ENCODE measurements at places on chromosomes 3 and 15.

GRCh38 chr3:107794664-107795443, 272.1 kb downstream of the BBX start:
- DNase-seq: no peak

DNA sequence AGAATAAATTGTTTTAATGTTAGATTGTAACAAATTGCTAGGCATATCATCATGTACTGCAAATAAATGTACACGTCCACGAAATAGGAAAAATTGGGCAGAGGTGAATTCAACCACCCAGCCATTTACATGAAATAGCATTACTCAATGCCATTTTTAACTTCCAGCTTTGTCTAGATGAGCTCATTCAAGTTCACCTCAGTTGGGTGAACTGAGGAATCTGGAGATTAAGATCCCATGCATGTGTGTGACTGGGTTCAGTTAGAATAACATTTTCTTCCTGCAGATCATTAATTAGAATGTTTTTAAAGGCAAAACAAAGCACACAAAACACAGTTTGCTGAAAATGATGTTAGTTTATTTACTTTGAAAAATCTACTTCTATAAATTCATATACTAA, 767.8 kb upstream of the GOLIM4 start:
- no peak for DNase-seq

GRCh38 chr3:59704292-59704691, 654.5 kb upstream of the CFAP20DC start:
- no peak for DNase-seq

- DNase-seq: no peak
Observed at GRCh38 chr3:24225385-24225950, 269.2 kb downstream of the THRB start.

- DNase-seq: no peak
Observed at GRCh38 chr15:57551715-57552677, 39.7 kb upstream of the MYZAP start.

GRCh38 chr3:40451551-40451950, 5.6 kb upstream of the RPL14 start:
- no peak for DNase-seq

DNA sequence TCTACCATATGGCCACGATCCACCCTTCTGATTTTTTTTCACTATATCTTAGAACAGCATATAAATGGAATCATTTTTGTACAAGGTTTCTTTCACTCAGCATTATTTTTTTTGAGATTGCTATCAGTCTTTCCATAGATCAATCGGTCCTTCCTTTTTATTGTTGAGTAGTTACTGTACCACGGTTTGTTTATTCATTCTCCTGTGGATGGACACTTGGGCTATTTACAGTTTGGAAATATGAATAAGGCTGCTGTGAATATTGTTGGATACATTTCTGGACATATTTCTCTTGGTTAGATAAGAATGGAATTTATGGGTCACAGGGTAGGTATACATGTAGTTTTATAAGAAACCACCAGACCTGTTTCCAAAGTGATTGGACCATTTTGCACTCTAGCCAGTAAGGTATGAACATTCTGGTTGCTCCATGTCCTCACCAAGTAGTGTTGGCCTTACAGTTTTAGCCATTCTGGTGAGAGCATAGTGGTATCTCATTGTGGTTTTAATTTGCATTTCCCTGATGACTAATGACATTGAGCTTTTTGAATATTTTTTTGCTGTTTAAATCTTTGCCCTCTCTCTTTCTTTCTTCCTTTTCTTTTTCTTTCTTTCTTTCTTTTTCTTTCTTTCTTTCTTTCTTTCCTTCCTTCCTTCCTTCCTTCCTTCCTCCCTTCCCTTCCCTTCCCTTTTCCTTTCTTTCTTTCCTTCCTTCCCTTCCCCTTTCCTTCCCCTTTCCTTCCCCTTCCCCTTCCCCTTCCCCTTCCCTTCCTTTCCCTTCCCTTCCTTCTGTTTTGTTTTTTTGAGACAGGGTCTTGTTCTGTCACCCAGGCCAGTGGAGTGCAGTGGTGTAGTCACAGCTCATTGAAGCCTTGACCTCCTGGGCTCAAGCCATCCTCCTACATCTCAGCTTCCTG, 49.2 kb downstream of the LRRK1 start:
- DNase-seq: peak; percentile 49

GRCh38 chr3:187281191-187281714, 10.3 kb downstream of the MASP1 start:
- DNase-seq: no peak

- no peak for DNase-seq
Observed at GRCh38 chr3:15010664-15011063, 54.5 kb downstream of the MRPS25 start.

DNA sequence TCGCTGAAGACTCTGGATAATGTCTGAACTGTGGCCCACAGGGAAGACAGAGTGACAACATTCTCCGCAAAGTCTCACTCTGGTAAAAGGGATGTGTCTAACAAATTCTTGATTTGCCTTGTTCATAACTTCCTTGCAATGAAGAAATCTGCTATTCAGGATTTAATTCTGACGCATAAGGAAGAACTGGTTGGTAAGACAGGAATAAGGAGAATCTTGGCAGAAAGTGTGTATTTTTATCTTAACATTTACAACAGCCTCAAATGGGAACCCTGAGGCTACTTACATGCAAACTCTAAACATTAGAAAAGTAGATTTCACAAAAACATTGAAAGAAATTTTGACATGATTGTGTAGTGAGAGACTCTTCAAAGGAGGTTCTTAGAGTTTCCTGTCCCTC, 10.8 kb upstream of the PLD1 start:
- no peak for DNase-seq

DNA sequence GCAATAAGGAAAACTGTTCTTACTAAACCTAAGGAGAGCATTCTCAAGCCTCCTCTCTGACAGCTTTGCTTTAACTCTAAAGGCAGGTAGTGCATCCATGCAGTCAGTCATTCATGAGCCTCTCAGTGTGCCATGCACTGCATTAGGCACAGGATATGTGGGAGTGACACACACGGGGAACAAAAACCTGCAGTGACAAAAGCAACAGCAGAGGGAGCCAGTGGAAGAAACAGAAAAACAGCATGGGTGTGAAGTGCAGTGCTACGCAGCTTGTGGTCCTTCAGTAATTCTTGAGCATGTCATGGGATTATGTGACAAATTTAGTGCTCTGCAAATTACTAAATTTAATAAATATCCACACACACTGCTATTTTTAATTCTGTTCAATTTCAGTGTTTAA, 230.7 kb downstream of the BBX start:
- no peak for DNase-seq

DNA sequence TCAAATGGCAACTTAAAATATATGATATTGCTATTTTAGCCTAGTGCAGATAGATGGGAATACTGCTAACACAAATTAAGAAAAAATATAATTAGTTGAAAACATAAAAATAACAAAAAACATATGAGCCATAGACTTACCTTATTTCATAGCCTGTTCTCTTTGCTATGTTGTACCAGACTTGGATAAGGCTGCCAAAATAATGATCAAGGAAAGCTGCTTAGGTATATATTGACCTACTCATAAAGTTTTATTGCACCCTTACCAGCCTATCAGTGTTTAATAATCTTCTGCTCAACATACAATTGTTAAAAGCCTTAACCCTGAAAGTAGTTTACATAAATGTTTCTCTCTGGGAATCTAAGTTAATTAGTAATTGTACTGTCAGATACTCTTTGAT, at the start of gene SI:
TSS of gene SI (minus strand) at position 204 of the 400 bp plus-strand sequence. CDS start 2,484 bp downstream, outside the sequence.
- DNase-seq: no peak

- DNase-seq: no peak
Observed at GRCh38 chr3:29354894-29355293, 74.0 kb downstream of the RBMS3 start.

- peak; percentile 62 for DNase-seq
Observed at GRCh38 chr15:80567721-80568157, 127.4 kb upstream of the ABHD17C start.

GRCh38 chr15:57100136-57100539, 181.7 kb downstream of the TCF12 start:
- DNase-seq: no peak

- no peak for DNase-seq
Observed at GRCh38 chr15:100958326-100959065, 39.3 kb downstream of the LRRK1 start.

- DNase-seq: peak; percentile 6
Observed at GRCh38 chr15:37880009-37880834, 54.2 kb upstream of the TMCO5A start.

- no peak for DNase-seq
Observed at GRCh38 chr3:127237835-127238234, 44.9 kb downstream of the PRR23E start.

GRCh38 chr3:143677430-143677829, 170.8 kb downstream of the SLC9A9 start:
- DNase-seq: no peak

- DNase-seq: no peak
Observed at GRCh38 chr15:51350723-51351122, 9.3 kb downstream of the GLDN start.

DNA sequence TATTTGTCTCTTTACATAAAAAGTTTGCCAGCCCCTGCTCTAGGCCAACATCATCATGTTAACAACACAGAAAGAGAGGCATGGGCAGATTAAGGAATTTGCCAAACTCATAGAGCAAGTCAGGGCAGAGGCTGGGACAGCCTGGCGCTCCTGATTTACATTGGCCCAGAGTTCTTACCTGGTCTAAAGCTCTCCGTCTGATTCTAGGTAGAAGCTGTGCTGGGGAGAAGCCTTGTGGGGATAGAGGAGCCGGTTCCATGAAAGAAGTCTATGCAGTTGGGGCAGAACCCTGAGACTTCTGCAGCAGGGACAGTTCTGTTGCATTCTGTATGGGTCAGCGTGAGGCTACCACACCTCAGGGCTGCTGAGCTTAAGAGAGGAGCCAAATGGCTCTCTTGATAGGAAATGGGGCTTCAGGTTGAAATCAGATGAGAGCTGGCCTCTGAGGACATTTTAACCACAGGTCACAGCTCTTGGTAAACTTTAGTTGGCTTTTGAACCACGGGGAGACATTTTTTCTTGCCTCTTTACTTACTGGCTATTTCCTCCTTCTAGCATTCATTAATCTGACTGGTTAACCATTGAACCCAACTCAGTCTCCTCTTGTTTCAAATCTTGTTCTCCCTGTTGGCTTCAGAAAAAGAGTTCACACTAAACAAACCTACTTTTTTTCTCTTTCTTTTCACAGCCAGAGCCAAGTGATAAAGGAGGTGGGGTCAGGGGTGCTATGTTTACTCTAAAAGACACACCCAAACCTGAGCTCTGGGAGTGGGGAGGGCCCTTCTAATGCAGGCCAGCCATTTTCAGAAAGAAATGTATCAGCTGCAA, 250.7 kb downstream of the OPA1 start:
- no peak for DNase-seq

- no peak for DNase-seq
Observed at GRCh38 chr15:86493884-86494283, 414.2 kb downstream of the AGBL1 start.

GRCh38 chr15:50675535-50676144, 11.0 kb downstream of the TRPM7 start:
- DNase-seq: no peak

GRCh38 chr3:24202071-24202470, 257.0 kb downstream of the NR1D2 start:
- no peak for DNase-seq

- no peak for DNase-seq
Observed at GRCh38 chr3:59280113-59280512, 230.3 kb upstream of the CFAP20DC start.

DNA sequence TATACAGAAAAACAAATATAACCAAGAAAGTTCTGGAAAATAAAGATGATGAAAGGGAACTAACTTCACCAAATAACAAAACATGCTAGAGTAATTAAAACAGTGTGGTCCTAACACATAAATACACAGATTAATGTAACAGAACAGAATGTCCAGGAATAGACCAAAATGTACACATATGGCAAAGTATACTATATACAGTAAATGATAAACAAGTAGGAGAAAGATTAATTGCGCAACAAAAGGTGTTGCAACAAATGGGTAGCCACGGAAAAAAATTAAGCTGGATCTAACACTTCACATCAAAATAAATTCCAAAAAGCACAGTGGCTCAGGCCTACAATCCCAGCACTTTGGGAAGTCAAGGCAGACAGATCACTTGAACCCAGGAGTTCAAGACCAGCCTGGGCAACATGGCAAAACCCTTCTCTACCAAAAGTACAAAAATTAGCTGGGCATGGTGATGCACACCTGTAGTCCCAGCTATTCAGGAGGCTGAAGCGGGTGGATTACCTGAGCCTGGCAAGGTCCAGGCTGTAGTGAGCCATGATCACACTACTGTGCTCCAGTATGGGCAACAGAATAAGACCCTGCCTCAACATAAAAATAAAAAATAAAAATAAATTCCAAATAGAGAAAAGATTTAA, 19.8 kb downstream of the SCAP start:
- DNase-seq: no peak

- peak; percentile 88 for DNase-seq
Observed at GRCh38 chr3:17151598-17152373, 267.0 kb downstream of the PLCL2 start.

GRCh38 chr3:181930105-181930504, 218.4 kb downstream of the SOX2 start:
- DNase-seq: peak; percentile 38

- DNase-seq: no peak
Observed at GRCh38 chr3:124261306-124261705, 269.4 kb upstream of the ROPN1 start.

- DNase-seq: peak; percentile 55
Observed at GRCh38 chr3:127762077-127762786, 60.1 kb downstream of the MGLL start.

GRCh38 chr3:195075199-195075940, 195.6 kb downstream of the XXYLT1 start:
- DNase-seq: no peak

GRCh38 chr3:61450866-61451265, 110.5 kb upstream of the PTPRG start:
- DNase-seq: no peak

DNA sequence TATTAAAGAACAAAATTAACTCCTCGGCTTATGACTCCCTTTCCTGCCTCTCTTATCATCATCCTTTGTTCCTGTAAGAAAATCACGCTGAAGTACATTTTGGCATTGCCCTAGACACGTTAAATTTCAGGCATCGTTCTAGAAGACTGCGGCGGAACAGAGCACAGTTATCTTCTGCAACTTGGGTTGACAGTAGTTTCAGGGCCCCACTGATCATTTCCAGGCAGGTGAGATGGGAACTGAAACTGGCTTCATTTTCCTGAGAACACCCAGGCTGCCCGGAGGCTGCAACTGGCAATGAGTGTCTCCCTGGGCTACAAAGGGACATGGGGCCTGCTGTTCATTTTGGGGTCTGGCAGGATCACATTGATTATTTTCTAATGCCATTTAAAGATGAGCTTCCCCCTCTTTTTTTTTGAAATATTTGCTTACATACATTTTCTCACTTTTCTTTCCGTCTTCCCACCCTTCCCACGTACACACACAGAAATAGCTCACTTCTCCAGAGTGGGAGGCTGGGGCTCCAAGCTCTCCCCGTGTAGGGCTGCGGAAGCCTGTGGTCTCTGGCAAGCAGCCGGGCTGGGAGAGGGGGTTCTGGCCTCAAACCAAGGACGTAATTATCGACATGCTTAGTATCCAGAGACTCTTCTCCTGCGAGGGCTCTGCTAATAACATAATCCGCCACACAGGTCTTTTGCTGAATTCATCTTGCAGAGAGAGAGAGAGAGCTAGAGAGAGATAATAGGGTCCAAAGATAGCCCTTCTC, 267.4 kb downstream of the ABHD5 start:
- DNase-seq: no peak

GRCh38 chr3:43523454-43524053, 98.3 kb downstream of the ANO10 start:
- peak; percentile 23 for DNase-seq

All from GM20000 (cell line).